ENCODE measurements at places on chromosomes 3 and 15.

GRCh38 chr15:90665288-90666134, 51.6 kb upstream of the BLM start:
- DNase-seq, result peak; percentile 55

DNA sequence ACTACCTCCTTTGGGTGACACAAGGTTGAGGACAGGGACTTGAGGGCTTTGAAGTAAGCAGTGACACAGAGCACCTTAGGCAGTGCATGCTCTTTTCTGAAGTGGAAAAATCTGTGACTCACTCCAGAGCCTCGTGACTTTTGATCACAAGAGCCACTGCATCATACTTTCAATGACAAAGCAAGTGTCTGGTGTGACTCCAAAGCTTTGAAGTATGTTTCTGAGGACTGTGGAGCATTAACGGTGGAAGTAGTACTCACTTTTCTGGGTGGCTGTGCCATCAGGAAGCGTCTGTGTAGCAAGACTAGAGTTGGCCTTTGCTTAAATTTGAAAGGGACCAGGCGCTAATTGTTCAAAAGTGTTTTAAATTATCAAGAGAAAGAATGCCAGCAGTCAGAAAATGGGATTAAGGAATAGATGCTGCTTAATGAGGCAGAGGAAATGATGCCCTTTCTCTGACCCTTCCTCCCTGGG, 210.7 kb upstream of the TRIM42 start:
- no peak for DNase-seq

- no peak for DNase-seq
Observed at GRCh38 chr3:105362021-105362665, 4.6 kb upstream of the ALCAM start.

DNA sequence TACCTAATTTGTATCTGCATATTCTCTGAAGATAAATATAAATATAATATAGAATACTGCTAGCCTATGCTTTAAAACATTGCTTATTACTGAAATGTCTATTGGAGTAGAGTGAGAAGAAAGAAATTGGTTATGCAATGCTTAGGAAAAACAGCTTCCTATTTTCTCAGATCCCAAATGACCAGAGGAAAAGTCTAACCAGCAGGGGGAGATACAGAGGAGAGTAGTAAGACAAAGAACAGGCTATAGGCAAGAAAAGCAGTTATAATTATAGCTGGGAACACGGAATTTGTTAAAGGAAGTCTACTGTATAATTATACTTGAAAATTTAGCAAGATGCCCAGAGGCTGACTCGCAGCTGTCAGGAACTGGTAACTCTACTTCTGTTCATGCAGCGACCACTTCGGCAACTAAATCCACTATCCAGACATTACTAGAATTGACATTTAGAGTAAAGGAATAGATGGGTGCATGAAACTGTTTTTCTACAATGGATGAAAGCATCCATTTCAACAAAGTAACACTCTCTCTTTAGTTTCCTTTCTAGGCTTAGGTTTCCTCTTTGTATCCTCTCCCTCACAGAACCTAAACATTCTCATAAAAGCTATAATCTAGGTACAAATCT, 97.2 kb downstream of the TBC1D5 start:
- DNase-seq, result no peak

GRCh38 chr15:69766156-69766555, 313.5 kb downstream of the RPLP1 start:
- DNase-seq, result no peak

DNA sequence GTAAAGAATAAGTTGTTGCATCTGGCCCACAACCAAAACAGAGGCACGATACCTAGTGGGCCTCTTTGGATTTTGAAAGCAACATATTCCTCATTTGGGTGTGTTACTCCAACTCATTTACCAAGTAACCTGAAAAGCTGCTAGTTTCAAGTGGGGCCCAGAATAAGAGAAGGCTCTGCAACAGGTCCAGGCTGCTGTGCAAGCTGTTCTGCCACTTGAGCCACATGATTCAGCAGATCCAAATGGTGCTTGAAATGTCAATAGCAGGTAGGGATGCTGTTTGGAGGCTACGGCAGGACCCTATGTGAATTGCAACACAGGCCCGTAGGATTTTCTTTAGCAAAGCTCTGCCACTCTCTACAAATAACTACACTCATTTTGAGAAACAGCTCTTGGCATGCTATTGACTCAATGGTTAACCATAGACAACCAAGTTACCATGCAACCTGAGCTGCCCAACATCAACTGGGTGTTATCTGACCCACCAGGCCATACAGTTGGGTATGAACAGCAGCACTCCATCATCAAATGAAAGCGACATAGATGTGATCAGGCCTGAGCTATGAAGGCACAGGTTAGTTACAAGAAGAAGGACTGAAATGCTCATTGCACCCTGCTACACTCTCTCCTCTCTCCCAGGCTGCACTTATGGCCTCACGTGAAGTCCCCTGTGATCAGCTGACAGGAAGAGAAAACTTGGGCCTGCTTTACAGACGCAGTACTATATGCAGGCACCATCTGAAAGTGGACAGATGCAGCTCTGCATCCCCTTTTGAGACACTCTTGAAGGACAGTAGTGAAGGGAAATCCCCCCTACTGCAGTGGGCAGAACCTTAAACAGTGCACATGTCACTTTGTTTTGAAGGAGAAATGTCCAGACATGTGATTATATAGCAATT, 9.5 kb upstream of the MCF2L2 start:
- DNase-seq, result no peak

- no peak for DNase-seq
Observed at GRCh38 chr3:19596408-19596807, 337.6 kb downstream of the EFHB start.

DNA sequence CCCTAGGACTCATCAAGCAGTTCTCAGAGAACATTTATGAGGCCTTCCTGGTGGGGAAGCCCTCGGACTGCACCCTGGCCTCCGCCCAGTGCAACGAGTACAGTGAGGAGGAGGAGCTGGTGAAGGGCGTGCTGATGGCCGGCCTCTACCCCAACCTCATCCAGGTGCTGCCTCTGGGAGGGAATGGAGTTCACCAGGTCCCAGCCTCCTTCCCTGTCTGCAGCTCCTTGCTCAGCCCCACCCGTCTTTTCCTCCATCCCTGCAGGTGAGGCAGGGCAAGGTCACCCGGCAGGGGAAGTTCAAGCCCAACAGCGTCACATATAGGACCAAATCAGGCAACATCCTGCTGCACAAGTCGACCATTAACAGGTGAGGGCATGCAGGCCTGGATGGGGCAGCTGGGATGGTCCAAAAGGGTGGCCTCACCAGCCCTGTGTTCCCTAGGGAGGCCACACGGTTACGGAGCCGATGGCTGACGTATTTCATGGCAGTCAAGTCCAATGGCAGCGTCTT, 46.3 kb downstream of the DHX30 start:
- no peak for DNase-seq

GRCh38 chr15:87931584-87931983, 325.0 kb downstream of the NTRK3 start:
- no peak for DNase-seq

DNA sequence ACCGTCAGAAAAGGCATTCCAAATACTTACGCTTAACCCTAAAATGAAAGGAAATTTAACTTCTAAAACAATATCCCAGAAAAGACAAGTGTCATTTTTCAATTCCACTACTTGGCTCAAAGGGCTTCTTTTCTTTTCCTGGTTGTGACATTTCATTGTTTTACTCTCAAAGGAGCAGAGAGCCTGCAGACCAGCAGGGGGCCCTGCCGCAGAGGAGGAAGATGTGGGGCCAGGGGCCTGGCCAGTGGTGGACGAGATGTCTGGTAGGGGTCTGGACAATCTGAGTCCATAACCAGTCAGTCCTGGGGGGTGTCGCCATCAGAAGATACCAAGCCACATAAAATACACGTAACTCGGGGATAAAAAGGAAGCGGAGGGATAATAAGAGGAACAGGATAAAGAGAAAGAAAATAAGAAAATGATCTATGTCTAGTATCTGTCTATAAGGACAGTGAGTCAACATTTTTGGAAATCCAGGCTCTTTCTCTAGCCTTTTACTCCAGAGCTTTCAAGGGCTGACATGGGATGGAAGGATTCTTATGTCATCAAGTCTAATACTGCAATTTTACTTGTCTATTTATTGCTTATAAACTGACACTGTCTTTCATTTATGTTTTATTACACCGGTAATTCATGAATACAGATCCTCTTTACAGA, 54.2 kb upstream of the ARHGEF3 start:
- no peak for DNase-seq

DNA sequence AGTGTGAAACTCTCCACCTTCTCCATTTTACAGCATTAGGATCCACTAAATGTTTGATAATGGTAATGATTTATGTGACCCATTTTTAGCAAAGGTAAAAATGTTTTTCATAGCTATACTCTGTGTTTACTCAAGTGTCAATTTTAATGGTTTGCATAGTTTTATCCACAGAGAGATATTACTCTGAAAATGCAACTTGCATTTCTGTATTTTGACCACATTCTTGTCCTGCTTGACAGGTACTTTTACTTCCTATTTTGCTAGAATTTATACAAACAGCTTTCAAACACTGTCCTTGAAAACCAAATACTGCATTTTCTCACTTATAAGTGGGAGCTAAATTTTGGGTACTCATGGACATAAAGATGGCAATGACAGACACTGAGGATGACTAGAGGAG, 62.9 kb downstream of the SERPINI1 start:
- no peak for DNase-seq

- DNase-seq, result no peak
Observed at GRCh38 chr3:44469914-44470313, 7.6 kb downstream of the ZNF445 start.

GRCh38 chr3:152245498-152246170, 23.1 kb upstream of the MBNL1 start:
- no peak for DNase-seq

GRCh38 chr15:76330080-76330680, 6.4 kb upstream of the ISL2 start:
- no peak for DNase-seq

DNA sequence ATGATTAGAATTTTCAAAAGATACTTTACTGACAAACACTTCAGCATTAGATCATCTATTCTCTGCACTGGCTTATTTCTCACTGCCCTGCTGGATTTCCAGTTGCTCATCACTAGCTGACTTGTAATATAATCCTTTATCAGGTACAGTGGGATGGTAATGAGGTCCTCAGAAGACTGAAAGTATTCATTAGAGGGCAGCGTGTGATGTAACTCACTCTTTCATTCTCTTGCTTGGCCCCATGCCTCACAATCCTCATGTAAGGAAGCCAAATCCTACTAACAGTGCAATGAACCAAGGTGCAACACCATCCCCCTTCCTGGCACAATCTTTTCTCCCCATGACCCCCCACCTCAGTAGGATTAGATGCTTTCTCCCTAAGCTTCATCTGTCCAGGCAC, 289.9 kb downstream of the CTNNB1 start:
- DNase-seq, result no peak

- no peak for DNase-seq
Observed at GRCh38 chr3:66014651-66015050, 24.1 kb downstream of the MAGI1 start.

DNA sequence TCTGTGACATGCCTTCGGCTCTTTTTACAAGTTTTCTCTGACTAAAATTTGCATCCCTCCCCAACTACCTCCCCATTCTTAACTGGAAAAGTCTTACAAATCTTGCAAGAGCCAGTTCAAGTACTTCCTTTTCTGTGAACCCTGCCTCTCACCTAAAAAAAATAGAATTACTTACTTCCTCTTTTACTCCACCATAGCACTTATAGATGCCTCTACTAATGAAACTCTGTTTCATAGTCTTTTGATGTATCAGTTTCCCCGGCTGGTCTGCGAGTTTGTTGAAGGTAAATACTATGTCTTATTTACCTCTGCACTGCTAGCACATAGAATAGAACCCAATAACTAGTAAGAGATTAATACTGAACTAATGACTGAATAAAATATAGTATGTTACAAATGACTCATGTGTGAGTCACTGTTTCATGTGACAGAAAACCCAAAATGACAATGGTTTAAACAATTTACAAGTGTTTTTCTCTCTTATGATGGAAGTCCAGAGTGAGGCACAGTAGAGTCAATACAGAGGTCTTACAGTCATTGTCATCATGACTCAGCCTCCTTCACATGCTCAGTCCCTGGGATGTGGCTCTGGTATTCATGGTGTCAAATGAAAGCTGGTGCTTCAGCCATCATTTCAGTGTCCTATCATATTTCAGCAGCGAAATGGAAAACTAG, 393.5 kb downstream of the RSL24D1 start:
- no peak for DNase-seq

- no peak for DNase-seq
Observed at GRCh38 chr3:38000965-38001455, 10.4 kb downstream of the VILL start.

DNA sequence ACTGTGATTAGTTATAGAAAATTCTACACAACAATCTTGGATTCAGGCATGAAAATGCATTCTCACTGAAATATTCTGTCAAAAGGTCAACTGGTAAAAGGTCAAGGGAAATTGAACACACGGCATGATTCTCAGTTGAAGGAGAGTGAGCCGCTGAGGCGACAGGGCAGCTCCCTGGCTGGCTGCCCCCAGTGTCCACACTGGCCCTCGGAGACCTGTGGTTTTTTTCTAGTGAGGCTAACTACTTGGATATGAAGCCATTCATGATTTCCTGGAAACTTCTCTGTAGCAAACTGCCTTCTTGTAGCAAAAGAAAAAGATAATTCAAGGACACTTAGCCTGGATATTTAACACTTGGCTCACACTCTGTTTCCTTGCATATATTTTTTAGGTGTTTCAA, 37.2 kb downstream of the AADACL2 start:
- DNase-seq, result no peak

- no peak for DNase-seq
Observed at GRCh38 chr15:73872346-73872745, 1.0 kb upstream of the TBC1D21 start.

GRCh38 chr15:68719672-68720071, 101.0 kb downstream of the ANP32A start:
- DNase-seq, result no peak
